ENCODE measurements at places on chromosomes 1 and 21. TPM values are rescaled to one million over a fixed set of nuclear protein-coding genes. Genes with fewer than 3 reads are reported as not detected.

MNDA gene
- polyA plus RNA-seq: 5.0 TPM

EPHA10 gene
- 0.18 TPM for polyA plus RNA-seq

CA6 gene
- not detected for polyA plus RNA-seq

RPL11 gene
- polyA plus RNA-seq: 3,493 TPM

CA14 gene
- polyA plus RNA-seq: 1.4 TPM

DEPDC1 gene
- 1.5 TPM for polyA plus RNA-seq

CD244 gene
- 0.37 TPM for polyA plus RNA-seq

TNFRSF4 gene
- polyA plus RNA-seq: 4.5 TPM

RGS13 gene
- polyA plus RNA-seq: 1.1 TPM

TPTE gene
- polyA plus RNA-seq: not detected

SLAMF7 gene
- polyA plus RNA-seq: 3.7 TPM

Data from stomach (tissue), 19 donors.